Renal pelvis (tissue), 12 donors: ENCODE measurements at places on chromosomes 12 and 14.
A peak's percentile ranks its signal among the peaks of the same experiment; 100 is the strongest.

DNA sequence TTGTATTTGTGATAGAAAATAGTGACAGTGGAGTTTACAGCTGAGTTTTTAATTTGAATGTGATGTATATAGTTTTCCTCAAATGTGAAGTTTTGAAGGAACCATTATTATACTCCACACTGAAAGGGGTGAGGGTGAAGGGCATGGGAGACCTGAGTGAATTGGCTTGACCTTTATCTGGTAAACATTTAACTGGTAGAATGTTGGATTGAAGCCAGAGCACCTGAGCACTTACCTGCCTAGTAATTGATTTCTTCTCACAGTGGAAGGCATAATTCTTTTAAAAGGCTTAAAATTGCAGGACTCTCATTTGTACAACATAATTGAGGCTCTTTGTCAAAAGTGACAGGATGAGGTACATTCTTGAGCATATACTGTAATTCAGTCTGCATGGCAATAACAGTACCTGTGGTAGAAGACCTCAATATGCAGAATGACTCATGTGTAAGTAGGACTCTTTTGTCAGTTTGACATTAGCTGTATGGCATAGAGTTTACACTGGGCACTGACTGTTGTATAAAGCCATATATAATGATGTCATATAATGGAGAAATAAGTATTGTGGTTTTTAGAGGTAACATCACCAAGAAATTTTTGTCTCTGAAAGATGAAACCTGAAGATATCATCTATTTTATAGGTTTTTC is 309.6 kb downstream of the TMTC2 start:
- no peak for DNase-seq

GRCh38 chr12:64675795-64676194 is 65.5 kb downstream of the RASSF3 start:
- no peak for DNase-seq

DNA sequence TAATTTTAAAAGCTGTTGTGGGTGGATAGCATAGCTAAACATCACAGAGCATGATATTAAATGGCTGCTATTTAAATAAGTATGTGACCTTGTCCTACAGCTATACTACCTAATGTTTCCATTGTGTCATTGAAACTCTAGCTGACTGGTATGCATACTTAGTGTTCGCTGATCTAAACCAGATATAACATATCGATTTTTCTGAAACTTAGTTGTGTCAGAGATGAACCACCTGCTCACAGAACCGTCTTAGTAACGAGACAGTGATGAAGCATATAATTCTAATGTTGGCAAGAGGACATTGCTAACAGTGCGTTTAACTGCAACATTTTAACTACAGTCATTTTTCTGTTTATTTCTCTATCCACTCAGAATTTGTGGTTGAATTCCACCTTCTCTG is 36.1 kb upstream of the NUAK1 start:
- no peak for DNase-seq

DNA sequence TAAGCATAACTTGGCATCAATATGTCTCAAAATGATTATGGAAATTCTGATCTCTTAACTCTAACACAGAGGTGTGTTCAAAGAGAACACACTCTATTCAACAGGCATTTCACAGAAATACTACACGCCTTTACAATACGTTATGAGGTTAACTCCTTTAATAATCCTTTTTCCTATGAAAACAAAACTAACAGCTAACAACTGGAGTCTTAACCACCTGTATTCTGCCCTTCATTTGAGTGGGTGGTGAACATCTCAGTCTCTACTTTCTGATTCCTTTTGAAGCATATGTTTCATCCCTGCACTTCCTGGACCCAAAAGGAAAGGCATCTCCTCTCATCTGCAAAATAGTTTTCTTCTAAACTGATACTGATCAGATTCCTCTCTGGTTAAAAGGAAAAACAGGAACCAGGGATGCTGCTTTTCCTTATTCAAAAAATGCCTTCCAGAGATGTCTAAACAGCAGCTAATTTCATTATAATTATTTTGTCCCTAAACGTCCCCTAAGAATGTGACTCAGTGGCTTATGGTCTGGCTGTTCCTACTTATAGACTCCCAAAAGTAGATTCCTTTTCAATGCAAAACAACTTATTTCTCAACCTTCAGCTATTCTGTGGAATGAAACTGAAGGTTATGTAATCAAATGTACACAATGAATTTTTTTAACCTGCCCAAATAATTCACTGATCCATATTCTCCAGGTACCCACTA is 24.1 kb downstream of the ITPR2 start:
- DNase-seq: no peak

- no peak for DNase-seq
Measured at GRCh38 chr12:132236930-132237771, 92.2 kb downstream of the GALNT9 start.

GRCh38 chr12:49489720-49490119 is 49.1 kb upstream of the KCNH3 start:
- no peak for DNase-seq

DNA sequence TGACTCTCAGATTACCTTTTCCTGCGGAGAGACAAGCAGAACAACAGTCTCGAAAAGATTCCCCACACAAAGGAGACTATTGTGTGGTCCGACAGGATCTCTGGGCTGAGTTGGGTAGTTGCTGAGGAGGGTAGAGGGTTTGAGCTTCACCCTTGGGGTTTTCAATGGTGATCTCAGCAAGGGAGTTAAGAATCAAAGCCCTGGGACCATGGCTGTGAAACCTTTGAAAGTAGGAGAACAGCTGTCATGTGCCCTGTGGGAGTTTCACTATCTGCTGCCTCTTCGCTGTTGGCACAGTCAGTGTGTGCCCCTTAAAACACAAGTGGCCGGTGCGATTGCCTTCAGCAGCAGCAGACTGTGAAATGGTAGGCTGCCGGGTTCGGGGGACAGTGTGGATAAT is 14.2 kb upstream of the PLEK2 start:
- no peak for DNase-seq

DNA sequence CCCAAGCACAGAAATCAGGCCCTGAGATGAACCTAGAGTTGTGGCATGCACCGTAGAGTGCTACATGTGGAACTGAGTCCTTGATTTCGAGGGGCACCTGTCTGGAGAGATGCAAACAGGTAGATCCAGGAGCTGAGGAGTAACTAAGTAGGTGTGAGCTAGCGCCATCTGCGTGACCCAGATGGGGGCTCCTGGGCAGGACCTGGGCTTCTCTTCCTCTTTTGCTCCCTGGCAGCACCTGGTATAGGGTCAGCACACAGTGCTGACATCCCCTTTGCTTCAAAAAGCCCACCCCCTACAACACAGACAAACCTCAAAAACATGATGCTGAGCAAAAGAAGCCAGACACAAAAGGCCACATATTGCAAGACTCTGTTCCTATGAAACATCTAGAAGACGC is 65.8 kb downstream of the PITPNM2 start:
- DNase-seq: no peak

- DNase-seq: no peak
Measured at GRCh38 chr14:101222362-101223070, 319.0 kb upstream of the RTL1 start.

DNA sequence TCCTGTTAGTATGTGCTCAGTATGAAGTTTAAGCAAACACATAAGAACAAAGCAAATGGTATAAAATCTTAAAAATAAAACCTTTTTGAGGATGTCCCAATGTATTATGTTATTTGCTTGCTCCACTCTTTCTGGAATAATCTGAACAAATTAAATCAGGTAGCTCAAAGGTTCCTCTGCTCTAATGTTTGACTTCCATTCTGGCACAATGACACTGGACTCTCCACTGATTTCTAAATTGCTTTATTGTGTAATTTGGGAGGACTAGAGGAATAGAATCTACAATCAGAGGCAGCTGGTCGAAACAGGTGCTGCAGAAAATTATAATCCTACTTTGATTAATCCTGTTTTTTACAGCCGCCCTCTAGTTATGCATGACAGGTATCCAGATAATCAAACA is 523.7 kb upstream of the FOXG1 start:
- no peak for DNase-seq

DNA sequence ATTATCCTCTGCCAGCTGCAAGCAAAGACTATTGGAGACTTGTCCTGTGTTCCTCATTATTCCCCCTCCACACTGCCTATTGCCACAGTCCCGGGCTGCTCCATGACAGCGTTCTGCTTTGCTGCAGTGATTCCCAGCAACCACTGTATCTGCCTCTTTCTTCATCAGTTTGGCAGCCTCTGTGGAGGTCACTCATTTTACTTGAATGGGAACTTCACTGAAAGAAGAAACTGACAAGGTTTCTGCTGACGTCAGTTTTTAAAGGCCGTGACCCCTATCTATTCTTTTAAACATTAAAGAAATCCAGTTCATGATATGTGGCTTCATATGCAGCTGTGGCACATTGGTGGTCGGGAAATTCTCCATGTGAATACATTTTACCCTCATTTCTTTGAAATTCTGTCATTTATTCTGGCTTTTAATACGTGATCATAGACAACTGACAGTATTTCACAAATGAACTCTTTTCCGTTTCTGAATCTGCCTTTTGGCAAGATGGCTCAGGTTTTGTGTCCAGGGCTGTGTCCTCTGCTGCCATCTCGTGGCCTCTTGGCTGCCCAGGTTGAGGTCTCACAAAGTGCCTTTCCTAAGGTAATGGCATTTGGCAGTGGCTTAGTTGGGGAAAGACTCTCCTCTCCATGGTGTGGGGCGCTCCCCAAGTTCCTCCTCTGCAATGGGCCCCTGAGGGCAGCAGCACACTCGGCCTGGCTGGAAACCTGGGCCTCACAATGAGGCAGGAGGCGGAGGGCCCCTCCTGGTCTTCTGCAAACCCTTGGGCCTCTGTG is 5.8 kb downstream of the TMEM253 start:
- DNase-seq: peak; percentile 77
